ENCODE measurements at places on chromosomes 13 and 19.

GRCh38 chr13:52034616-52035226, 10.2 kb downstream of the UTP14C start:
- DNase-seq, result no peak

DNA sequence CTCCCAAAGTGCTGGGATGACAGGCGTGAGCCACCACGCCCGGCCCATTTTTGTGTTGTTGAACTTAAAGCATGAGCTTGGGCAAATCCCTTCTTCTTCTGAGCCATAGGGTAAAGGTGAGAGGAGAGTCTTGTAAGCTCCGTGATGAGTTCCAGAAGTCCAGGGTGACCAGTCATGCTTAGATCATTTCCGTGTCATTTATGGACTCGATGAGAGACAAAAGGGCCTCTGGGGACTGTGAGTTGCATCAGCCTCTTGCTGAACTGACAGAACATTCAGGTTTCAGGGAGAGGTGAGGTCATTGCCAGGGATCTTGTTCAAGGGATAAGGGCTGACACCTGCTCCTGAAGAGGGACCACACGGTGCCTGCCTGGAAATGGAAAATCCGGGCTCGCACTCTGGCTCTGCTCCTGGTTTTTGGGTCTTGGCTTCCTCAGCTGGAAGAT, 53.6 kb downstream of the GADD45B start:
- peak; percentile 82 for DNase-seq

DNA sequence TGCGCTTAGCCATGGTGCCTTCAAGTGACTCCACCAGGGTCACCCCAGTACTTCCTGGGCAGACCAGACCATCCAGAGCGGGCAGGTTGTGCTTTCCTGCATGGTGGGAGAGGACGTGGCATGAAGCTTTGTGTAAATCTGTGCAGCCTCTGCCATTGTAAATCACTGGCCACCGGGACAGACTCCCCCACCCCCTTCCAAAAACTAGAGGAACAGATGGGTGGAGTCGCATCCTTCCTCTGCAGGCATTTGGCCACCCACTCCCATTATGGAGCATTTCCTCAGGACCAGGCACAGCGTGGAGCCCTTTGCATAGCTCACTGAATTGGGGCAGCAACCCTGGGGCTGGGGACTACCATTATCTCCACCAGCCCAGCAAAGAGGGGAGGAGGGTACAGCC, 8.2 kb downstream of the BCKDHA start:
- DNase-seq, result no peak

DNA sequence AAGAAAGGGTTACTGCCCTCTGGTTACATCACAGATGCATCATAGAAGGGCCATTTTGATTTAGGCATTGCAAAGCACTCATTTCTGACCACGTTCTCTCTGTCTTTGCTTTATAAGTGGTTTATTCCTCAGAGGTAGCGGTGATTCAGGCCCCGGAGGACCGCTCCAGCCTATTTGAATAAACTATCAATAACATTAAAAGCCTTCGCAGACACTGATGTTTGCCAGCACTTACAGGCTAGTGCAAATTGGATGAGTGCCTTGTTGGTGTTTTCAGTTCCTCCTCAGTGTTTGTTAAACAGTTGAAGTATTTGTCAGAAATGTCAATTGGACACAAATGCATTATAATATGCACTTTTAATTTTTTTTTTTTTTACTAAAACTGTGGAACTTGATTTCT, 120.2 kb downstream of the RXFP2 start:
- no peak for DNase-seq

- no peak for DNase-seq
These were observed 82.1 kb downstream of the ZAR1L start for GRCh38 chr13:32233062-32233461.

DNA sequence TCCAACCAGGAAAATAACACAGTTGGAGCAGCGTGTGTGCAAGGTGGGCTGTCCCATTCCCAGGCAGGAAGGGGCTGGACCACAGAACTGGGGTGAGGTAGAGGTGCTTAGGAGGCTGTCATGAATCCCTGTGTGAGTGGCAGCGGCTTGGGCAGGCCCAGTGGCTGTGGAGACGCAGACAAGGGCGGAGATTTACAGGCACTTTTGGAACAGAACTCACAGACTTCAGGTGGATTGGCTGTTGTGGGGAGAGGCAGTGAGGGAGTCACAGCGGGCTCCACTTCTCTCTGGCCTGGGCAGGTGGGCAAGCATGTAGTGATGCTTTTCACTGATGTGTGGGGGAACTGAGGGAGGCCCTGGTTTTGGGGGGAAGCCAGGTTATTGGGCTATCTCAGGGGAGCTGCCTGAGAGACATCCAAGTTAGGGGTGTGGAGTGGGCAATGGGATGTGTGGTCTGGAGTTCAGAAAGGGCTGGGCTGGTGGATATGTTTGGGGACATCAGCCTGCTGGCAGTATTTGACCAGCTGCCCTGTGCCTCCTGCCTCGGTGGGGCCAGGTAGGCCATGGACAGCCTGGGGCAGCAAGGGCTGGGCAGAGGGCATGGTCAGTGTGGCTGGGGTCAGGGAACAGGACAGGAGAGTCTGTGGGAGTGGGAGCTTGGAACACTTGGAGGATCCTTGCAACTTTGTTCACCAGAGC, 27.0 kb upstream of the ZNF492 start:
- no peak for DNase-seq

- DNase-seq, result no peak
These were observed 26.3 kb downstream of the BCAT2 start for GRCh38 chr19:48784527-48784926.

- no peak for DNase-seq
These were observed 35.6 kb upstream of the TMTC4 start for GRCh38 chr13:100710176-100710575.

DNA sequence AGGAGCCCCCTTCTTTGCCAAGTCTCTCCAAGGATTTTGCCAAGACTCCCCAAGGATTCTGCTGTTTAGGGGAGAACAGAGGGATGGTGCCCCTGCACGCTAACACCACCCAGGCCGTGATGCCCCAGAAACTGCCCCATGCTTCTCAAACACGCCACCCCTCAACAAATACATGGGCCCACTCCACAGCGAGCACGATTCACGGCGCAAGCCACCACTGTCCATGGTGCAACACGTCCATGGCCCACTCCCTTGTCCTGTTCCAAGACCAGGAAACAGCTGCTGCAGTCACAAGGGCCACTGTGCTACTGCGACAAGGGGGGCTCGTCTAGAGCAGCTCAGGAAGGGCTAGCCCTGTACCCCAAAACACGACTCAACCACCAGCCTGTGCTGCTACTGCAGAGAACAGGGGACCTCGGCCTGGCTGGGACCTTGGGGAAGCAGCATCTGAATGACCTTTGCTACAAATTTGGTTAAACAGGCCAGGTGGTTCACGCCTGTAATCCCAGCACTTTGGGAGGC, 36.5 kb upstream of the ISYNA1 start:
- no peak for DNase-seq

DNA sequence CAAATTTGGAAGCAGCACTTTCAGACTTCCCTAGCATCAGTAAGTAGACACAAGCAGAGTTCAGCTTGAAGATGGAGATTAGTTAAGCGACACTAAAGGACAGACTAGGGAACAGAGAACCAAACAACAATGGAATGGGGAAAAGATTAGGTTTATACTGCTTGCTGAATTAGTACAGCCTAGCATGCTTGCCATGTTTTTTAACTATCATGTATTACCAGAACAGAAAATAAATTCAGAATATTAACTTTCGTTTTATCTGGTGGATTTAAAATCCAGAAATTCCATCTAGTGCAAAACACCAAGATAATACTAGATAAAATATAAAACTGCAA, 451.5 kb upstream of the SLC10A2 start:
- DNase-seq, result no peak
